ENCODE measurements at places on chromosomes 5 and 9.
A peak's percentile ranks its signal among the peaks of the same experiment; 100 is the strongest.

DNA sequence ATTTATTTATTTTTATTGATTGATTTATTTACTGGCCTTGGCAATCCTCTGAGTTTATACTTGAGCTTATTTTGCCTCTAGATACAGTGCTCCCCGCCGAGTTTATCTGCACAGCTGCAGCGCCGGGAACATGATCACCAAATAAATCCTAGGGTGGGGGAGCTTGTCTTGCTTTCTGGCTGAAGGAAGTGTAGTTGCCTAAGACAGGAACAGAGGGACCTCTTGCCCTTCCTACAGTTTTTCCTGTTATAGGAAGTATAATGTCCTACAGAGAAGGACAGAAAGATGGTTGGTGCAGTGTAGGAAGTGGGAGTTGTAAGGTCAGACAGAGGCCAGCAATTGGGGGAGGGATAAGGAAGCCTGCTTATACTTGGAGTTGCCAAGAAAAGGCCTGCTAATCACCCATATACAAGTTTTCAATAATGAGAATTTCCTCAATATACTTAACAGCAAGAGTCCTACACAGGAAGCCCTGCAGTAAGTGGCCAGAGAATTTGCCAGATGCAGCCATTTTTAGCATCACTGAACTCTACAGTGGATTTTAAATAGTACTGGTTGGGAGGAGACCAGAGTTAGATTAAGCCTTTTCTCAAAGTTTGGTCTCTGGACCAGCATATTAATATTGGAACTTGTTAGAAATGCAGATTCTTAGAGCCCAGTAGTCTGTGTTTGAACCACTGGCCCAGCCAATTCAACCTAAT, 7.7 kb downstream of the AOPEP start:
- no peak for DNase-seq

DNA sequence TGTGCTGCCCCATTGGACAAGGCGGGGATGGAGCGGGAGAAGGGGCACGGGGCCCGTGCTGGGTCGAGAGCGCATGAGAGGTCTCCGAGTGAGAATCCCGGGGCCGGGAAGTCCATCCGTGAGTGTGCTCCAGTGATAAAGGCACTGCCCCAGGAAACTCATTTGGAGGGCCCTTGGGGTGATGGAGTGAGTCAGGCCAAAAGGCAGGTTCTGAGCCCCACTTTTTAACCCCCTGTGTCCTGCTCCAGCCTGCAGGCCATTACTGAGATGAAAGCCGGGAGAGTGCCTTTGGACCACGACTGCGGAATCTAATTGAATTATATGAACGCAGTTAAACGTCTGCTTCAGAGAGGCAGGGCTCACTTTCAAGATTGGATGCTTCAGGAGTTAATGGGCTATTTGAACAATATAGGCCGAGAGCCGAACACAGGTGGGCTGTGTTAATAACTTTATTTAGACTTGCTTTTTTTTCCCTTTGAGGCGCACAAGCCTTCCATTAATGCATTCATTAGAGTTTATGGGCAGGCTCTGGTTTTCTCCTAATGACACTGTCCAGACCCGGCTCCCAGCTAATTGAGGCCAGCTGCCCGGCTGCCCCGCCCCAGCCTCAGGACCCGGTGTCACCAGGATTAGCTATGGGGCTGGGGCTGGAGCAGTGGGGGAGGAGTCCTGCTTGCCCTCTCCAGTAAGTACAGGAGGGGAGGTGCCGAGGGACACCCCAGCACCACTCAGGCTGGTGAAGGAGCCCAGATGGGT, 79.1 kb upstream of the LMX1B start:
- peak; percentile 67 for DNase-seq

GRCh38 chr9:121601194-121601593, 50.2 kb upstream of the DAB2IP start:
- no peak for DNase-seq

DNA sequence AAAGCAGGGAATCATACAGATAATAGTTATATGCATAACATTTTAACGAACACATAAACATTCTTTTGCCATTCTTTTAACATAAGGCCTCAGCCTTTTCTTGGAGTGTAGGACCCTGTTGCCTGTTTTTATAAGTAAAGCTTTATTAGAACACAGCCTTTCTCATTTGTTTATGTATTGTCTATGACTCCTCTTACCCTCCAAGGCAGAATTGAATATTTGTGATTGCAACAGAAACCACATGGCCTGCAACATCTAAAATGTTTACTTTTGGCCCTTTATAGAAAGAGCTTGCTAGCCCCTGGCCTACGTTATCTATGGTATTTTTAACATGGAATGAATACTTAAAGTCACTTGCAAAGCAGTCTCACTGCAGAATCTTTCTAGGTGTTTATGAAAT, 2.6 kb downstream of the SLC31A1 start:
- no peak for DNase-seq

- DNase-seq = peak; percentile 44
Observed at GRCh38 chr5:59299006-59299405, 594.5 kb downstream of the PDE4D start.

DNA sequence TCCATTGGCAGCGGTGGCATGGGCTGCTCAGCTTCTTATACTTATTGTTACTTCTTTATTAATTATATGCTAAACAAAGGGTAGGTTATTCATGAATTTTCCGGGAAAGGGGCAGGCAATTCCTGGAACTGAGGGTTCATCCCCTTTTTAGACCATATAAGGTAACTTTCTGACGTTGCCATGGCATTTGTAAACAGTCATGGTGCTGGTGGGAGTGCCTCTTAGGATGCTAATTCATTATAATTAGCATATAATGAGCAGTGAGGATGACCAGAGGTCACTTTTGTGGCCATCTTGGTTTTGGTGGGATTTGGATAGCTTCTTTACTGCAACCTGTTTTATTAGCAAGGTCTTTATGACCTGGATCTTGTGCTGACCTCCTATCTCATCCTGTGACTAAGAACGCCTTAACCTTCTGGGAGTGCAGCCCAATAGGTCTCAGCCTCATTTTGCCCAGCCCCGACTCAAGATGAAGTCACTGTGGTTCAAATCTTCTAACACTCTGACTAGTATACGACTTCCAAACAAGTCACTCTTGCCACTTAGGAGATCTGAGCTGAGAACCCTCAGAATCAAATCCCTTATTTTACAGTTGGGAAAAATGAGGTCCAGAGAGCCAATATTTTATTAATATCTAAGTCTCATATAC, 237.5 kb downstream of the TRIM32 start:
- DNase-seq = no peak

DNA sequence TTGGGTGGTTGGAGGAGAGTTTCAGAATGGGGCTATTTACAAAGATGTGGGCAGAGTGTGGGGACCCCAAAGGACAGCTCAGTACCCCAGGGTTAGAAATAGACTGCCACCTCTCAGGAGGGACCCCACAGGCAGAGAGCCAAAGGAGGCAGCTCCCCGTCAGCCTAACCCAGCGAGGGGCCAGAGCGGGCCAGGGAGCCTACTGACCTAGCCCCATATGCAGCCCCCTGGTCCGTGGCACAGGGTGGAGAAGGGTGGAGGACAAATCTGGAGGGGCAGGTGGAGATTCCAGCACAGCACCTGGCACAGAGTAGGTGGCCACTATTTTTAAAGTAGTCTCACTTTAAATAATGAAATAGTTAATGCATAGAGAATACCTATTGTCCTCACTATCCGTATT, 67.2 kb upstream of the ANGPTL2 start:
- no peak for DNase-seq

- DNase-seq = peak; percentile 49
Observed at GRCh38 chr9:85258823-85259370, 482.9 kb downstream of the AGTPBP1 start.

DNA sequence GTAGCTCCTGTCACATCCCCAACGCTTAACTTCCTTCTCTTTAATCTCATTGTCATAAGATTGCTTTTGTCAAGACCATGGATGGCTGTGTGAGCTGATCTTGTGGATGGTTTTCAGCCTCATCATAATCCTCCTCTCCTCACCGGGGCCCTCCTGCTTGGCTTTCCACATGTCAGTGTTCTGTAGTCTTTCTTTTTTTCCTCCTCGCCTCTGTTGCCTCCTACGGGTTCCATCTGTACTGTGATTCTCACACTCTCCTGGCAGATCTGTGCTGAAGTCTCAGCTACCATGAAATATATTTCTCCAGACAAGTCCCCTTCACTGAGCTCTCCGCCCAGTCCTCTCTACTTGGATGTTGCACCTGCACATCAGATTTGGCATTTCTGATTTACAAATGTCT, 34.9 kb upstream of the FAM120AOS start:
- no peak for DNase-seq

DNA sequence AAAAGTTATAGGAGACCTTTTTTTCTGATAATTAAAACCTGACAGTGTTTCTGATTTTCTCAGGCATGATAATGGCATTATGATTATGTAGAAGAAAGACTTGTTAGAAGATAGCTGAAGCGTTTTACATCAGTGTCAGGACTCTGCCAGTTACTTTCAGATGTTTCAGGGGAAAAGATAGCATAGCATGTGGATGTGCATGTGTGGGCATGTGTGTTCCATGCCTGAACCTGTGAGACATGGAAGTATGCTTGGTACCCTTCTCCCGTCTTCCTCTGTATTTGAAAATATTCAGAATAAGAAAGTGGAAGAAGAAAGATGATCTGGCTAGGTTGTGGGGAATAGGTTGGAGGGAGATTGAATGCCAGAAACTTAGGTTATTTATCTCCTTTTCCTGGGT, 113.1 kb upstream of the PCAT7 start:
- no peak for DNase-seq

GRCh38 chr5:159549046-159549445, 218.8 kb upstream of the IL12B start:
- no peak for DNase-seq

DNA sequence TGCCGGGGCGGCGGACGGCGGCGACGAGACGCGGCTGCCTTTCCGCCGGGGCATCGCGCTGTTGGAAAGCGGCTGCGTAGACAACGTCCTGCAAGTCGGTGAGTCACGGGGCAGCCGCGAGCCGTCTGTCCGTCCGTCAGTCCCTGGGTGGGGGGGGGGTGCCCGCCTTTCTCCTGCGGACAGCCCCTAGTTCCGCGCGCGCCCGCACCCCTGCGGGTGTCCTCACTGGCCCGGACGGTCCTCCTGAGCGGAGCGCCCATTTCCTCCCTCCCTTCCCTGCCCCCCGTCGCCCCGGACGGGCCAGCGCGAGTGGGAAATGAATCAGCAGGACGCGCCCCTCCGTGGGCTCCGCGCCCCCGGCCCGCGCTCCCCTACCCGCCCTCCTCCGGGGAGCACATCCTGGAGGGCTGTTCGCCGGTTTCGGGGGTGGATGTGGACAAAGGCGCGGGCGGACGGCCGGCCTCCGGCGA, 828 bp downstream of the ZSWIM6 start:
- DNase-seq = peak; percentile 57

DNA sequence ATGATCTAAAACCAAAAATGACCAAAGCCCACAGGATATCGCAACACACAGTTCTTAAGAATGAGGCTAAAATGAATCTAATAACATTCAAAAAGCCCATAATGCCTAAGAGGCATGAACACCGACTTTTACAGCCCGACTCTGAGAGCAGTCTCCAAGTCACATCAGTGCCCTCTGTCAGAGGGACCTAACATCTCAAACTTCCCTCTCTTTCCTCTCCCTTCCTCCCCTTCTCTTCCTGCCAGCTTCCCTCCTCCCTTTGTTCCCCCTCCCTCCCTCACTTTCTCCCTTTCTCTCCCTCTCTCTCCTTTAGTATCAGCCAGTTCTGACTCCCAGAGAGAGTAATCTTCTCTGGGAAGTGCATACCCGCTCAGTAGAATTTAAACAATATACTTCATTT, 154.4 kb downstream of the GLIS3 start:
- no peak for DNase-seq

- DNase-seq = no peak
Observed at GRCh38 chr5:157449011-157449723, 10.8 kb upstream of the NIPAL4 start.

DNA sequence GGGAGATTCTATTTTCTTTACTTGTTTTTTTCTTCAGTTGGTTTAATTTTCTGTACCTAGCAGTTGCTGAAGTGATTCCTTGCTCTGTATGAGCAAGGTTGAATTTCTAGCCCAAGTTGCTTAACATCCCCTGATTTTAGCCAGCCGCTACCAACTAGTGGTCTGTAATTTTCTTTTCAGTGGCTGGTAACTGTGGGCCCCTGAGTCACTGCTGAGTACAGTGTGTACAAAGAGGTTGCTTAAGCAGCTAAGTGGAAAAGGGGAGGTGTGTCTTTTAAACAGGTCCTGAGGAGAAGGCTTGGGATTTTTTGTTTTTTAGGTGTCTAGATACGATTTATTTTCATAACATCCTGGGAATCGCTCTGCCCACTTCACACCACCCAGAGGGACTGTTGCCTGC, 254.7 kb downstream of the NR3C1 start:
- DNase-seq = no peak

DNA sequence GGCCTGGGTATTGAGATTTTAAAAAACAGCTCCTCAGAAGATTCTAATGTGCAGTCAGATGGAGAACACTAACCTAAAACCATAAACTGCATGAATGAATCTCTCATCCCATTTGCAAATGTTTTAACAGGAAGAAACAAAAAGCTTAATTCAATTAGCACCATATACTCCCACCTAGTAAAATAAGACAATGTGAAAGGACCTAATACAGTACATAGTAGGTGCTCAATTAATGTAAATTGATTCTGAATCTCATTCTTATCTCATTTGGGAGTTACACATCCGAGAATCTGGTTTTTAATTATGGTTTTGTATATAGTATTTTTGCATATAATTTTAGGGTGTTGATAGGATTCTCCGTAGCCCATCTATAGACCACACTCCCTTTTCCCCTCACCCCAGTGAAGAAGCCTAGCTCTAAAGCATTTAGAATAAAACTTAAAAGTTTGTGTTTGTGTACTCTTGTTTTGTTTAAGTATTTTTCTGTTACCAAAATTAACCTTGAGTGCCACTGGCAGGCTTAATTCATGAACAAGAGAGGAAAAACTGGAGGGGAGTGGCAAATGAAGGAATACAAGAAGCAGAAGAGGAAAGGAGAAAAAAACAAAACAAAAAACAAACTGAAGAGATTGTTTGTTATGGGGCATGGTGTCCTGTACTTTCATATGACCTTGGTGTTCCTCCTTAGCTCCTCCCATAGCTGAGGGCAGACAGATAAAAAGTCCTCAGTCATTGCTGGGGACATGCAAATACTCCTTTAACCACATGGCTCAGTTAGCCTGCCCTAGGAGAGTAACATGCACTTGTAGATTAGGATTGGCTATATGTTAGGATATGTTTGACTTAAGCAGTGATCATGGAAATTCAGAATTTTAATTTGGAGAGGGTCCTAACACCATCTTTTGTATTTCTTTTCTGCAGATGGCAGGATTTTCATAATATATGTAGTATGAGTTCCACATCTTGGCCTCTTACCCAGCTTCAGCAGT, 1.2 kb downstream of the RNF14 start:
- DNase-seq = no peak

- DNase-seq = no peak
Observed at GRCh38 chr5:133888625-133888991, 79.8 kb downstream of the C5orf15 start.

- no peak for DNase-seq
Observed at GRCh38 chr5:150299571-150300327, 3.0 kb downstream of the ARSI start.

- DNase-seq = no peak
Observed at GRCh38 chr9:86912210-86912609, 35.1 kb downstream of the GAS1 start.

GRCh38 chr9:94927762-94928670, 201.5 kb downstream of the AOPEP start:
- DNase-seq = no peak

Measured in SJCRH30 (cell line).